ENCODE measurements at places on chromosomes 3 and 15.

DNA sequence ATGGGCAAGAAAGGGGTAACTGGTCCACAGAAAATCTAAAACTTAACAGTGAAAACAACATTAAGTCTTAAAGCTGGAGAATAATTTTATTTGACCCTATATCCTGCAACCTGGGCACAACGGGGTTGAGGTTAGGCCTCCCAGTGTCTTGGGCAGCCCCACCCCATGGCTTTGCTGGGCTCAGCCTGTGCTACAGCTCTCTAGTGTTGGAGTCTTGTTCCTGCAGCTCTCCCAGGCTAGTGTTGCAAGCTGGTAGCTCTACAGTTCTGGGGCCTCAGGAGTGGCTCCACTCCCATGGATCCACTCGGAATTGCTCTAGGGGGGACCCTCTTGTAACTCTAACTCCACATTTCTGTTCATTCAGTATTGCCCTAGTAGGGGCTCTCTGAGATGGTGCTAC, 24.9 kb upstream of the GNB4 start:
- H3K36me3 ChIP-seq = no peaks in the 10 kb centered on the region
- no peak overlapping the region for H3K4me3 ChIP-seq
- peaks cover 7% of the 10 kb centered on the region for H3K4me1 ChIP-seq
- H3K27ac ChIP-seq = no peak overlapping the region
- no peaks in the 10 kb centered on the region for H3K27me3 ChIP-seq

DNA sequence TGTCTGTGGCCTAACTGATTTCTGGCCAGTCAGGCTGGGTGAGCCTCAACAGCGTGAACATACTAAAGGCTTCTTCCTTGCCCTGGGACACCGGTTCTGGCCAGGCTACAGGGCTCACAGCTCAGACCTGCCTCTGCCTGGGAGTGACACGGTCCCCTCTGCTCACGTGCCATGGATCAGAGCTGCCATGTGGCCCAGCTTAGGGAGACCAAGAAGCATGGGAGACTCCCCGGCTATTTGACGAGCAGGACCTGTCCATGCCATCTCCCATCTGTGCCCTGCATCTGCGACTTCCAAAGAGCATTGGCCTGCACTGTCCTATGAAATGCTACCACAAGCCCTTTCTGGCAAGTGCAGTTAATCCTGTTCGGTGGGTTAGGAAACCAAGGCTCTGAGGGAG, 57.4 kb downstream of the APBA2 start:
- H3K27ac ChIP-seq = no peak overlapping the region
- no peak overlapping the region for H3K4me3 ChIP-seq
- no peaks in the 10 kb centered on the region for H3K36me3 ChIP-seq
- DNase-seq = no peak

GRCh38 chr3:76694063-76694462, 345.8 kb upstream of the ROBO2 start:
- no peaks in the 10 kb centered on the region for H3K36me3 ChIP-seq
- H3K27me3 ChIP-seq = no peaks in the 10 kb centered on the region
- H3K4me3 ChIP-seq = no peak overlapping the region
- no peaks in the 10 kb centered on the region for H3K4me1 ChIP-seq
- no peak overlapping the region for H3K27ac ChIP-seq

DNA sequence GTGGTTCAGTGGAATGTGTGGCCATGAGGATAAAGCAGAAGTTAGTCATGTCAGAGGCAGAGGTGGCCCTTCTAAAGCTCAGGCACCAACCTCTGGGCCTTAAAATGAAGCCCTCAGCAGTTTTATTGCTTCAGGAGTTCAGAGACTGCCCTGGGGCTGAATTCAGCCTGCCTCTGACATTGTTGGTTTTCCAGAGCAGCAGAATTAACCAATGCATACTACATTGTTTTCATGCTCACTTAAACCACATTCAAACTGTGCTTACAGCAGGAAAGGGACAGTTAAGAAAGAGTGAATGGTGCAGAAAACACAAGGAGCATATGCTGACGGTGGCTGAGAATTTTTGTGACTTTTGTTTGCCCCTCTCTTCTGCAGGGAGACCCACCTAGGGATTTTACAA, 320.2 kb downstream of the CHST2 start:
- H3K4me1 ChIP-seq = peaks cover 15% of the 10 kb centered on the region
- no peaks in the 10 kb centered on the region for H3K27me3 ChIP-seq
- no peak overlapping the region for H3K4me3 ChIP-seq
- no peak overlapping the region for H3K27ac ChIP-seq
- H3K36me3 ChIP-seq = no peaks in the 10 kb centered on the region
- DNase-seq = no peak
